ENCODE measurements at places on chromosomes 7 and 10.

- DNase-seq = no peak
These were observed 14.8 kb downstream of the NFE2L3 start for GRCh38 chr7:26166684-26167266.

- DNase-seq = no peak
These were observed 39.3 kb downstream of the CALD1 start for GRCh38 chr7:134818613-134819345.

DNA sequence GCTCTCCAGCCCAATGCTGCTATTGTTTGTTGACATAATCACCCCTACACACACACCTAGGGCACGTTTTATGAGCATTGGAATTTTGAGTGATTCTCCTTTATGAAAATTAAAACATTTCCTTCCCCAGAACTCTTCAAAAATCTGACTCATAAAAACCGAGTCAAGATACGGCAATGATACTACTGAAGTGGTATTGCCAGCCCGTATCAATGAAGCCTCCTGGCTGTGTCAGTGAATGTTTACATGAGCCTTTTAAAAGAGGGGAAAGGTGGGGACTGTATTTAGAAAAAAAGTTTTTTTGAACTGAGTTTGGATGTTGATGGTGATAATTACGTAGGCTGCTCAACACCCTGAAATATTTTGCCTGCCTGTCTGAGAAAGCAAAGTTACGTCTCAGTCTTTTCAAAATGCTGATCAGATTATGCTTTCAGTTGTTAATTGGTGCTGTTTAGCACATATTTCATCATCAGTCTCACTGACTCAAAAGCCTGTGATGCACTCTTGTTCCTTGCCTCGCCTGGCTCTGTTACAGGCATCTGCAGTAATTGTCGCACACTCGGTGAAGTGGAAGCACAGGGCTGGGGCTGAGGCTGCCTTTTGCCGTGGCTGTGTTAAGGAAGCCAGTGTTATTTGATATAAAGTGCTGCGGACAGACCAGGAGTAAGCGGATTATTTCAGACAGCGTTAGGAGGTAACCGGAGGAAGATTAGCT, 157.4 kb upstream of the TCF7L2 start:
- DNase-seq = no peak

GRCh38 chr7:139482662-139483466, 609 bp downstream of the KLRG2 start:
- no peak for DNase-seq

DNA sequence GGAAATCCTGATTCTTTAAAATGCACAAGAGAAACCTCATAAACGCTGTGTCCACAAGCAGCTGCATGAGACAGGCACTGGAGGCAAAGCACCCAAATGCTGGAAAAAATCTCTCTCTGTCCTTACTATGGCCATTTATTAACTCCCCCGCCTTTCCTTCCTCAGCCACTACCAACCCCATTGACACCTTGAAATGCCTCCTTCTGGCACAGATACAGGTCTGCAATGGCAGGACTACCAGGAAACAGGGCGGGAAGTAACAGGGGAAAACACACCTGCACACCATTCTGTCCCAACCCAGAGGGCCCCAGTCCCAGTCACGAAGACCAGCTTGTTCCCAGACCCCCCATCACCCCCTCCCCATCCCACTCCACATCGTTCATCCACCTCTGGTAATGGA, 224.3 kb downstream of the PARD3 start:
- DNase-seq = no peak

Measured in KG1 (cell line).